H9 (cell line): ENCODE measurements at places on chromosomes 3 and 15. TPM values are rescaled to one million over a fixed set of nuclear protein-coding genes. Genes with fewer than 3 reads are reported as not detected.

EMC7 gene
- total RNA-seq = 55.6 and 61.5 TPM in 2 replicates

FAM174B gene
- 38.0 and 38.5 TPM in 2 replicates for total RNA-seq

- no peak for DNase-seq
Observed at GRCh38 chr15:64547275-64547674, 86.9 kb downstream of the ZNF609 start.

PLA2G4E gene
- not detected in 2 replicates for total RNA-seq

SOX14 gene
- total RNA-seq = 0.35 and 0.57 TPM in 2 replicates

DNA sequence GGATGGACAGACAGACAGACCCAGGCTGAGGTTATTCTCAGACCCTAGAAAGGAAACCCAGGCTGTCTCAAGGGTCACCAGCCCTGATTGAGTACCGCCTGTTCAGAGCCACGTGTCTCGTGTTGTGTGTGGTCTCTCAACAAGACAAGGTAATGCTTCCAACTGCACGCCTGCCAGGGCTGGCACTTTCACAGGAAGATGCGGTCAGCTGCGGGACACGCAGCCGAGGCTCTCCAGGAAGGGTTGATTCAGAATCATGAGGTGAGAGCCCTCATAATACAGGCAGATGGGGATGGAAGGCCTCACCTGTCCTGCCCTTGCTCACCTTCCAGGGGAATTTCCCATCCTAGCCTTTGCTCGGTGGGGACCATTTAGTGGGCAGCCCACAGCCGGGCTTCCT is 81.4 kb downstream of the TOP2B start:
- DNase-seq = no peak

DNA sequence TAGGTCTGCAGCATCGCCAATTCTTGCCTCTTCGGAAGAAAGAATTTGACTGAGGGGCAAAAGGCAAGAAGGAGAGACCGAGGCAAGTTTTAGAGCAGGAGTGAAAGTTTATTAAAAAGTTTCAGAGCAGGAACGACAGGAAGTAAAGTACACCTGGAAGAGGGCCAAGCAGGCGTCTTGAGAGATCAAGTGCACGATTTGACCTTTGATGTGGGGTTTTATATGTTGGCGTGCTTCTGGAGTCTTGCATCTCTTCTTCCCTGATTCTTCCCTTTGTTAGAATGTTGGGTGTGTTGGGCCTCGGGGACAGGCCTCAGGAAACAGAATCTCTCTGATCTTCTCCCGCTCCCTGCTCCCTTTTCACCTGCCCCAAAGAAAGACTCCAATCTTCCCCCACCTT is 40.6 kb upstream of the FLNB start:
- no peak for DNase-seq

ARGFX gene
- total RNA-seq = not detected in 2 replicates

- no peak for DNase-seq
Observed at GRCh38 chr3:99503350-99503749, 135.0 kb upstream of the COL8A1 start.

GHSR gene
- not detected in 2 replicates for total RNA-seq

DNA sequence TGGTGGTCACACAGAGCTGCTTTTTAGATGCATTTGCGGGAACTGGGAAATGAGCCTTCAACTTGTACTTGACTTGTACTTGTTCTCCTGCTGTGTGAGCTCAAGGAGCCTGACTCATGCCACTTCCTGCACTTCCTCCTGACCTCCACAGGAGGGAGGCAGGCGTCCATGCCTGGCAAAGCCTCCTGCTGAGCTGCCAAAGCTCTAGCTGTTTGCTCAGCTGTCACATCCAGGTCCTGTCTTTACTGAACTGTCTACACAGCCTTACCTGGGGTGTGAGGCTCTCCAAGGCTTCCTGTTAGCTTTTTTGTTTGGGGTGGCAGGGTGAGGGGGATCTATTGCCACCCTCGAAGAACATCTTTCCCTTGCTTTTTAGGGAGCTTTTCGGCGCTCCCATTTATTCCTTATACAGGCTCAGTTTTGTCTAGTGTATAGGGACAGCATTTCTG is 6.4 kb downstream of the THPO start:
- DNase-seq = peak; percentile 89

DNA sequence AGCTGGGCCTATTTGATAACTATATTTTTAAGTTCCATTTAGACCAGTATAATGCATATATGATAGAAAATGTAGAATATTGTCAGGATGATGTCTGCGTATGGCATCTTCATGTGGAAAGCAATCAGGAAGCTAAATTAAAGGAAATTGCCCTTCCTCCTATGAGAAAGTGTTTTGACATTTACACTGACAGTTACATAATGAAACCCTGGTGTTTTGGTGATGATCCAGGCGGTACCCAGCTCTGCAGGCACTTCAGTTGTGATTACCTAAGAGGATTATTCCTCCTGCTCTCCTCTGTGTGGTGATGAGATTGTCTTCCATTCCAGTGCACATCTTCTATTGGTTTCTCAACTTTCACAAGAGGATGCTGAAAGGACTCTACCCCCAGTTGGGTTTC is 126.5 kb upstream of the MITF start:
- DNase-seq = no peak

MCTP2 gene
- 1.3 and 2.0 TPM in 2 replicates for total RNA-seq

GOLGA6L1 gene
- not detected in 2 replicates for total RNA-seq

- no peak for DNase-seq
Observed at GRCh38 chr15:78323693-78324092, 16.5 kb upstream of the CRABP1 start.

- DNase-seq = no peak
Observed at GRCh38 chr3:55813268-55814097, 326.4 kb upstream of the WNT5A start.

FAM107A gene
- total RNA-seq = 0.11 and 0.13 TPM in 2 replicates

- no peak for DNase-seq
Observed at GRCh38 chr3:63914312-63914711, 2.1 kb upstream of the SCAANT1 start.
